ENCODE measurements at places on chromosomes 4 and X.

- DNase-seq: no peak
Observed at GRCh38 chrX:85561231-85561630, 181.8 kb upstream of the POF1B start.

DNA sequence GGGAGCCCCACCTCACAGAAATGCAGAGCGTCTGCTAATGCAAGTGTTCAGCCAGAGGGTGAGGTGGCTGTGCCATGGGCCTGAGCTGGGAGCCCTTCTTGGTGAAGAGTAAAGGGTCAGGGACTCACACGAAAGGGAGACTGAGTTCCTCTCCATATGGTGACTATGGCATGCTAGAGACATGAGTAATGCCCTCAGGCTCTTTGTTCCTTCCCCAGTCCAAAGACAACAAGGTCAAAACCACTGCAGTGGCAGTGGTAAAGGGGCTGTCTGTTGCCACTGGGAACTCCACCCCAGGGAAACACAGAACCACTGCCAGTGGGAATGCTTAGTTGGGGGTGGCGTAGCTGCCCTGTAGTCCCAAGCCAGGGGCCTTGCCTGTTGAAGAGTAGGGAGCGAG, 22.4 kb downstream of the RAB40AL start:
- no peak for DNase-seq

- DNase-seq: peak; percentile 3
Observed at GRCh38 chrX:2387614-2388239, 113.0 kb downstream of the DHRSX start.

DNA sequence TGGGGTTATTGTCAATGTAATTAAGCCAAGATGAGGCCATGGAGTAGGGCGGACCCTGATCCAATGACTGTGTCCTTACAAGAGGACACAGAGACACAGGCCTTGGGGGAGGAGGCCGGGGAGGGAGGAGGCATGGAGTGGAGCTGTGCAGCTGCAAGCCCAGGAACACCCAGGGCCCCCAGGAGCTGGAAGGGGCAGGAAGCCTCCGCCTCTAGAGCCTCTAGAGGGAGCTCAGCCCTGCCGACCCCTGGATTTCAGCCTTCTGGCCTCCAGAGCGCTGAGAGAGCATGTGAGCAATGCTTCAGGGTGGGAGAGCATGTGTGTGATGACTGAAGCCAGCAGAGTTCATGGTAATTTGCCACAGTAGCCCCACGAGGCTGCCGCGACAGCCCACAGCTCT, 234.6 kb downstream of the AFAP1 start:
- no peak for DNase-seq

DNA sequence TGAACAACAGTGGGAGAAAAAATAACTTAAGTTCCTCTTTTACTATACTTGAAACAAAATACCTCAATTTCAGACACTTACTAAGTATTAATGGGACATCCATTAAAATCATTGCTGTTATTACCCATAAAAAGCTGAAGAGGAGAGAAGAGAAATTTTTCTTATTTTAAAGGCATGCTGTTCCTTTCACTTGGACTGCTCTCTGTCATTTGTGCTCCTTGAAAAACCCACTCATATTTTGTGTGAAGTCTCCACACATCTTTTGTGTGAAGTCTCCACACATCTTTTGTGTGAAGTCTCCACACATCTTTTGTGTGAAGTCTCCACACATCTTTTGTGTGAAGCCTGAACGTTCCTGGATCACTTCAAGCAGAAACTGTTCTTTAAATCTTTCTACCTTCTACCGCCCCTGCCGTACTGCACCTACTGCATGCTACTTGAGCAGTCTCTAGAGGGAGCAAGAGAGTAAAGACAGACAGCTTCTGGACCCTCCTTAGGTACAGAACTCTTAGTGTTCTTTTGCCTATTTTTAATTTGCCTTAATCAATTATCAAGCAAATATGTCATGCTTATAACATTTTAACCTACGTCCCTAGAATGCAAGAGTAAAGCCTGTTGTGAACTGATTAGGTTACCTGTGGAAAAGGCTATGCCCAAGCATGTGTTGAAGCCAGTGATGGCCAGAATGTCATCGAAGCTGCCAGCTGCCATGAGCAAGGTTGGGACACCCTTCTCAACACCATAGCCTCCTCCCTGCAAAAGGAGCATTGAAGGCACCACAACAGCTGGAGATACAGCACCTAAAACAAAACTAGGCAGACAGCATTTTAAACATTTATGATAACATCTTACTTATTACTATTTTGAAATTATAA, 27.1 kb upstream of the SLC9B1 start:
- DNase-seq: peak; percentile 74

- DNase-seq: peak; percentile 1
Observed at GRCh38 chr4:32840461-32841189, 2120.5 kb downstream of the PCDH7 start.

DNA sequence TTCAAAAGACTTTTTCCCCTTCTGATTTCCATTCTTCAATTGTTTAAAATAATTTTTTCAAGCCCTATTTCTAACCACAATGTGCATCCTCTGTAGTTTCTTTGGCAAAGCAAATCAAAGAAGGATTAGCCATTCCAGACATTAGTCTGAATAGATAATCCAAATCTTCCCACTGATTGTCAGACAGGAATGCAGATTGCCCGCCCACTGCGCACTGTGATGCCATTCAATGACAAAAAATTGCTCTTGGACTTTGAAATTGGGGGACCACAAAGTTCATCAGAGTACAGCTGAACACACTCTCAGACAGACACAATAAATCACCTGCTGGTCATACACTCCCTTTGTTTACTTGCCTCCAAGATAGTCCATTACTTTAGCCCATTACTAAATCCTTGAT, 216.5 kb upstream of the DKK2 start:
- DNase-seq: no peak

DNA sequence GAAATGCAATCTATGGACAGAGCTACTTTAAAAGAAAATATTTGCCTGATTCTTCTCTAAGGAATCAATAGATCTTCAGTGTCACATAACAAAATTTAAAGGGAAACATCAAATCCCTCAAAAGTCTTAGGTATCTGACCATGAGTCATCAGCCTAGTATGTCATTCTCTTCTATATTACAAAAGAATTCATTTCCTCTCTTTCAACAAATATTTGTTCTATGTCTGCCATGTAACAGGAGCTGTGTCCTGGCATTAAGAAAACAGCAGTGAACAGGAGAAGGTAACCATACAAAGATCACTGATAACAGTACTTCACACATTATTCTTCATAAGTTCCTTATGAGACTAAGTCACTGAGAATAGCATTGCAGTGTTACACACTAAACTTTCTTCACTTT, 243.6 kb upstream of the DKK2 start:
- no peak for DNase-seq

DNA sequence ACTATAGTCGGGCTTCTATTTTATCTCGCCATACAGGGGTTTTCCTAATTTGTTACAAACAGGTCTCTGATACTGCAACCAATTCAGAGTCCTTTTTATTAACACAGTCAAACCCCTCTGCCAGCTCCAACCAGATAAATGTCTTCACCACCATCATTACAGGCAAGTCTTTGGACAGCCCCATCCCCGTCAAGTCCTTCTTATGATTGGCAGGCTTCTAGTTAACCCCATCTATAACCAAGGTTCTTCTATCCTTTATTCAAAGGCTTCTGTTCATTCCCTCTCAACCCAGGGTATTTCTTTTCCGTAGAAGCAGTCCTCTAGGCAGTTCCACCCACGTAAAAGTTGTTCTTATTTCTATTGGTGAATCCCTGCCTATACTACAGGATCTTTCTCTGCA, 29.9 kb upstream of the FOXR2 start:
- DNase-seq: no peak

- DNase-seq: peak; percentile 6
Observed at GRCh38 chrX:40734971-40735324, 394 bp downstream of the MED14 start.

GRCh38 chrX:96621811-96622210, 62.8 kb upstream of the DIAPH2 start:
- DNase-seq: no peak

DNA sequence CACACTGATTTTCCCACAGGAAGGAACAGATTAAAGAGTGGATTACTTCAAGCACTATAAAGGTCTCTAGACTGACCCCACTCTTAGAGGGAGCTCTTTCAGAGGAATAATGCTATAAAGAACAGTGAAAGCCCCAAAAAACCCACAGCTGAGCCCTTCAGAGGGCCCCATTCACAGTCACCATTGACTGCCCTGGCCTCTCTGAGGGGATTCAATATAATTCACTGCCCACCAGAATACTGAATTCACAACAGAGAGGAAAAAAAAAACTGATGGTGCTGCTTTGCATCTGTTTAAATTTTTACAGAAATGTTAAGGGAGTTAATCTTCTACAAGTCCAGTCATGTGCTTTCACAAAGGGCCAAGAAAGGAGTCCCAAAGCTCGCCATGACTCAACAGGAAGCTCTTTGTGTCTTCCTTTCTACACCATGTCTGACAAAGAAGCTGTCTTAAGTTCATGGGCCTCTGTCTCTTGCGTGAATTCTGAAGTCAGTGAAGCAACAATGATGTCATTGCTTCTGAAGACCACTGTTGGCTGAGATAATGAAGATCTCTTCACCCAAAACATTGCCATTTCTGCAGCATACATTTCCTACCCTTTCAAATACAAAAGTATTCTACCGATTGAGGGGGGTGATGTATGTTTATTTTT, 174.9 kb downstream of the ADAMTS3 start:
- no peak for DNase-seq

DNA sequence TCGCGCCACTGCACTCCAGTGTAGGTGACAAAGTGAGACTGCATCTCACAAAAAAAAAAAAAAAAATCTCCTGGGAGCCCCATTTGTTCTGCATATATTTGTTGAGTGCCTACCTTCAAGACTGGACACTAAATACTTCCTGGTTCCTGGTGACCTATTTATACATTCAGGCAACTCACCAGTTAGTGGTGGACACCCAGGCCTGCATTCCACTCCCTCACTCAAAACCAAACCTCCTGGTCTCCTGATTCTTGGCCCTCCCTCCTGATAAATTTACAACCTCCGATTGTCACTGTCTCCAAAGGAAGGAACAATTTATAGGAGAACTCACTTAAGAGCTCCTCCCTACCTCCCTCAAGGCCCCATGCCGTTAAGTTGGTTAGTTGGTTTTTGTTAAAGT, 3.1 kb downstream of the SYAP1 start:
- no peak for DNase-seq

GRCh38 chr4:8391972-8392371, 48.6 kb downstream of the ACOX3 start:
- DNase-seq: no peak

- DNase-seq: no peak
Observed at GRCh38 chrX:2829469-2830246, 928 bp downstream of the GYG2 start.

DNA sequence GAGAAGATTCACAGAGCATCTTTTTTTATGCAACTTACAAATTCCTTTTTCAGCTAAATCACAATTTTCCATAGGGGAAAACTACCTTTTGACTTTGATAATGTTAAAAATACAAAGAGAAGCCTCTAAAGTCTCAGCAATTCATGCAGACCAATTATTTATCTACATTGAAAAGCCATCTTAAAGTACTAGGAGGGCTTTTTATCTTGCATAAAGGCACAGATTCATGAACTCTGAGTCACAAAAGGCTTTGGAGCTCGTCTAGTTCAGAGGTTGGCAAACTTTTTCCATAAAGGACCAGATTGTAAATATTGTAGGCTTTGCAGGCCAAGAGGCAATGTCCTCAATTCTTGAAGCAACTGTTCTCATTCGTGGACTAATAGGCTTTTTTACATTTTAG, 210.4 kb upstream of the HDX start:
- no peak for DNase-seq

GRCh38 chrX:39957816-39958566, 139.8 kb downstream of the BCOR start:
- no peak for DNase-seq

GRCh38 chrX:31302573-31303075, 230.8 kb upstream of the FTHL17 start:
- no peak for DNase-seq

DNA sequence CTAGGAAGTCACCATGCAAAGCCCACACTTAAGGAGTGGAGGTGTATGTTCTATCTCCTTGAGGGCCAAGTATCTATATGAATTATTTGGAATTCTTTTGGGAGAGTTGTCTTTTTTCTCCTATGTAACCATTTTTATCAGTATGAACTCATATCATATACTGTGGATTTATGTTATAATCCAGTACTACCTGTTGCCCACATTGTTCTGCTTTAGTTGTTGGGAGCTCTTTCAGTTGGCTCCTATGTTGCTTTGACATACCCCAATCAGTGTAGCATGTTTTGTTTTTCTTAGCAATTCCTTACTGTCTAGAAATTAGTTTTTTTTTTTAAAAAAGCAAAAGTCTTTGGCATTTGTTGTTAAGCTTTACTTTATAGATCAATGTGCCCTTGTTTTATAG, 13.0 kb downstream of the UCHL1 start:
- DNase-seq: no peak

DNA sequence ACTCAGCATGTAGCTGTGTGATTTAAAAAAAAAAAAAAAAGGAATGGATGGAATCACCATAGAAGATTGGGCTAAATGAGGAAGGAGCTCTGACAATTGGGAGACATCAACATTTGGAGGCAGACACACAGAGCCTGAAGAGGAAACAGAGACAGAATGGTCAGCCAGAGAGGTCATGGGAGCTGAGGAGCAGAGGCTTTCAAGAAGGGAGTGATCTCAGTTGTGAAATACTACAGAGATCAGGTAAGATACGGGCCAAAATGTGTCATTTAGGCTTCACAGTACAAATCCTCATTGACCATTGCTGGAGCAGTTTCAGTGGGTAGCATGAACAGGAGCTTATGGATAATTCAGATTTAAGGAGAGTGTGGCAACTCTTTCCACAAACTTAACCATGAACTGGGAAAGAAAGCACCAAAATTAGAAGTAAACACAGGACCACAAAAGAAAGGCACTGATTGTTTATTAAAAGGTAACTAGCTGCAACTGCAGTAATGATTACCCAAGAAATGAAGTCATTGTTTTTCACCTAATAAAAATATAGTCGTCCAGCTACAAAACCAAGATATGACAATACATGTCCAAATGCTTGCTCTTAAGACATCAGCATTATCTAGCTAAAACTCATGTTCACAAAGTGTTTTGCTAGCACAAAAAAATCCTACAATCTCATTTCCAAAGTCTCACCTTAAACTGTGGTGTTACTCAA, 203.2 kb downstream of the DHX15 start:
- no peak for DNase-seq

DNA sequence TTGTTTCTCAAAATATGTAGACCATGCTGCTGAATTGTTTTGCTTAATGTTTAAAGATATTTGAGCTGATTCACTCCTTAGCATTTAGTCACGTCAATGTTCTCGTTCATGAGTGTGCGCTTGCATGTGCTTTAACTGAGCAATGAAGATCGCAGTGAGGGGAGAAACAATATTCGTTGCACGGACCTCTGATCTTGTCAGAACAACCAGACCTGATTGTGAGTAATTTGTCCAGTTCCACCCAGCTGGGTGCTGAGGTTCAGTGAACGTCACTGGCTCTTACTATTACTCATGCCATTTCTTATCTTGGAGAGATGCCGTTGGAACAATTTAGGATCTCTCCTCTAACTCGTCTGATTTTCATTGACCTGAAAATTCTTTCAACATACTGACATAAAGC, 15.0 kb upstream of the PRKX start:
- DNase-seq: no peak

All from hematopoietic multipotent progenitor cell treated with erythropoietin and hydrocortisone succinate and interleukin-3 and kit ligand, for 8 days (in vitro differentiated cells).